Posterior cingulate gyrus (tissue), 11 donors: ENCODE measurements at places on chromosomes 2 and 18.

DNA sequence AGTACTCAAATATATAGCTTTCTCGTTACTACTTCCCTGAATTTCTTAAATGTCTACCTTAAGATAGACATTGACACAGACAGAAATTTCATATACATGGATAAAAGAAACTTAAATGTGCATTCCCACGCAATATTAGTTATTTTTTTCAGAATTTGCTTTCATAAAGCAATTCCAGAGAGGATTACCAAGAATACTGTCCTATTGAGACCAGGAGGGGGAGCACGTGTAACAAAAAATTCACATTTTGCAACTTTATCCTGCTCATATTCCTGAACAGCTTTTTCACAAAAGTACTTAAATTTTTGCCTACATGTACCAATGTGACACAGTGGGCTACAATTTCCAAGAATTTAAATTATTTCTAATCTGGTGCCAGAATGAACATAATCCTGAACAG is 30.7 kb upstream of the ERCC3 start:
- no peak for DNase-seq

DNA sequence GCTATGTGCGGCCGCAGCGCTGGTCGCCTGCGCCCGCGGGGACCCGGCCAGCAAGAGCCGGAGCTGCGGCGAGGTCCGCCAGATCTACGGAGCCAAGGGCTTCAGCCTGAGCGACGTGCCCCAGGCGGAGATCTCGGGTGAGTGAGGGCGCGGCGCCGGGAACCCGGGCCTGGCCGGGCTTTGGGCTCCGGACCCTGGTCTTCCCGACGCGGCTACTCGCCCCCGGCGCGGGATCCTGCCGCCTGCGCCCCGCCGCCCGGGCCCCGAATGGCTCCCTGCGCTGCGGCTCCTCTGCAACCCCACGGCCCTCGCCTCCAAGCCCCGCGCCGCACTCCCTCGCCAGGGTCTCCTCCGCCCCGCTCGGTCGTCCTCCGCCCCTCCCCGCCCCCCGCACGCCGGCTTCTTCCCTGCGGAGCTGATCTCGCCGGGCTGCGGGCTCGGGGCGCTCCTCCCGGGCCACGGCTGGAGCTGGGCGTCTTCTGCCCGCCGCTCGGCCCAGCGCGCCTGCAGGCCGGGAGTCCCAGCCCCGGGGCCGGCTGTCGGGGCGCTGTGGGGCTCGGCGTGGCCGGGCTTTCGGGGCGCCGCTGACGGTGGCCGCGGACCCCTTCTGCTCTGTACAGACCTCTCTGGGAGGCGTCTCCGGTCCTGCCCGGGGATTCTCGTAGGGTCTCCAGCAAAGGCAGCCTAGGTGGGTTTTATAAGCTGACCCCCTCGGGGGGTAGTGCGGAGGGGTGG is 652 bp downstream of the GPC1 start:
- DNase-seq: peak; percentile 26

- no peak for DNase-seq
These were observed 42.1 kb downstream of the ZC3H6 start for GRCh38 chr2:112317303-112318158.

GRCh38 chr2:111029181-111029927 is 91.4 kb upstream of the BCL2L11 start:
- DNase-seq: no peak

DNA sequence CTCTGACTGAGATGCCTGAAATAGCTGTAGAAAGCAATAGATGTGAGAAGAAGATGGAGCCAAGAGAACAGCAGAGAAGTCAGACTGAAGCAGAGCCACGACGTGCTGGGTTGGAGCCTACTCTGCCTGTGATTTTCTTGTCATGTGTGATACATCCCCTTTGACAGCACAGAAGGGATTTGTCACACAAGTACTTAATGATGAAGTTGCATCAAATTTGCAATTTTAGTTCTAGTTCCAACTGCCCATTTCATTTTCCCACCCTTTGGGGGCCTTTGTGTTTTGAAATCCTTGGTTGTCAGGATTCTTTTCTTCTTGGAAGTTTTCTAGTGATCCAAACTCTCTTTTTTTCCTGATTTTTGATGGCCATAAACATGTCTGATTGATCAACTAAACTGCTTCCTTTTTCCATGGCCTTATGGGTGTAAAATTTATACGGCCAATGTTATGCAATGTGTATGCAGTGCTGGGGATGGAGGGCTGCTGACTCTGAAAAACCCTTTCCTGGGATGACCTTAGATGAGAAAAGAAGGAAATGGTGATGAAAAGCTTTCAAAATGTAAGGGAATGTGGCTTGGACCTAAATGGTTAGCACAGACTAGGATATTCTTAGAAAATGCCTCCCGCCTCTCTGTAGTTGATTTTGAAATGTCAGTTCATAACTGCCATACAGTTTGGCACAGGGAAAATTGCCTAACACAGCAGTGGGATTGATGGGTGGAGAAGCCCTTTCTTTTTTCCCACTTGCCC is 9.6 kb upstream of the B3GNT2 start:
- peak; percentile 86 for DNase-seq

DNA sequence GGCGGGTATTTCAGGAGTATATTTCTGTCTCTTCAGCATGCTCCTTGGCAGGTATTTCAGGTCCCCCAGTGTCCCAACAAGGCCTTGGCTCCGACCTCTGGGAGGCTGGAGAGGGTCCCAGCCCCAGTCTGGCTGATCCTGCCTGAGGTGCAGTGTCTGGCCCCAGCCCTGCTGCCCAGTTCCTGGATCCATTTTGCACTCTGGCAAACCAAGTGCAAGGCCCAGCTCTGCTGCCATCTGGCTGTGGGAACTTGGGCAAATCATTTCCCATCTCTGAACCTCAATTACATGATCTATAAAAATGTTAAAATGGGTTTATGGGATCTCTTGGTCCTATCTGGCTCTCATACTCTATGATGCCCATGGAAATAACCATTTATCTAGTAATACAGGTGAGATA is 63.6 kb downstream of the ZBTB7C start:
- no peak for DNase-seq

GRCh38 chr2:209577376-209578357 is 153.8 kb downstream of the MAP2 start:
- DNase-seq: no peak

DNA sequence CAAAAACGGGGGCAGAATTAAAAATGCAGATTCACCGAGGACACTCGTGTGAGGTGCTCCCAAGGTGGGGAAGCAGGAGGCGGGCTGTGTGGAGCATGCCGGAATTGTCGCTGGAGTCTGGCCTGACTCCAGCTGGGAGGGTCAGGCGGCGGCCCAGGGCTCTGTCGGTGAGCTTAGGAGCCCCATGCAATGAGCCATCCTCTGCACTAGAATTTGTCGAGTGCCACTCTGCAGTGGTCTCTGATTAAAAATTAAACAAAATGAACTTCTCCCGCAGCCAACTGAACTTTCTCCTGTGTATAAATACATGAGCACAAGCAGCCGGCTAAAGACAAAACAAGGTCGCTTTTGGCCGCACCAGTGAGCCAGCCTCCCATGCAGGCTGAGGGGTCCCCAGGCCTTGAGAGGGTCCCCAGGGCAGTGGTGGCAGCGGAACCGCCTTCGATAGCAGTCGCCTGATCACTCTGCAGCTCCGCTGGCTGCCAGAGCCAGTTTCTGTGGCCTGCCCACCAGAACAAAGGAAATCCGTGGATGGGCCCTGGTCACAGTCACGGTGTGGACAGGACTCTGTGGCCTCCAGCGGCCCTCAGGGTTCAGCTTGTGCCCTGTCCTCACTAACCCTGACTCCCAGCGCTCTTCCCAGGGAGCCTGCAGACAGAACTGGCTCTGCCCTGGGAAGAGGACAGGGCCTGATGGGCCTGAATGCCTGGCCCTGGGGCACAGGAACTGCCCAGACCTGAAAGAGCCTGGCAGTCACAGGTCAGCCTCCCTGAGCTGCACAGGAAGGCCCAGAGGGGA is 201.3 kb downstream of the EIPR1 start:
- DNase-seq: no peak

DNA sequence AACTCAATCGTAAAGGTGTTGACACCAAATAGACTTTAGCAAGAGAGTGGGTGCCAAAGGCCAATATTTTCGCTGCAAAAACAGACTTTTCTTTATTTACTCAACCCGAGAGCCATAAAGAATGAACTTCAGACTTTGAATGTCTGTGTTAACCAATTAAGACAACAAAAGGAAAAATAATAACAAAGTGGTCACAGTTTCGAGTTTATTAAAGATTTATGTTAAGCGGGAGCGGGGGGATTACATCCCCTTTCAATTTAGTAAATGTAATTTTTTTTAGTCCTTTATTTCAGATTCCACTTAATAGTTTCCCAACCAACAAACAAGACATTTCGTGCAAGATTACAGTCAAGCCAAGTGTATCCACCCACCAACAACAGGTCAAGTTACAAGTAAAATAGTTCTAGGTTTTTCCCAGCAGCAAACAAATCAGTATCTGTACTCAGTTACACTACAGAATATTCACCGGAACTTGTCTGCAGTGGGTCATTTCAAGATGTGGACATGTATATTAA is 9.0 kb downstream of the CDH2 start:
- no peak for DNase-seq

DNA sequence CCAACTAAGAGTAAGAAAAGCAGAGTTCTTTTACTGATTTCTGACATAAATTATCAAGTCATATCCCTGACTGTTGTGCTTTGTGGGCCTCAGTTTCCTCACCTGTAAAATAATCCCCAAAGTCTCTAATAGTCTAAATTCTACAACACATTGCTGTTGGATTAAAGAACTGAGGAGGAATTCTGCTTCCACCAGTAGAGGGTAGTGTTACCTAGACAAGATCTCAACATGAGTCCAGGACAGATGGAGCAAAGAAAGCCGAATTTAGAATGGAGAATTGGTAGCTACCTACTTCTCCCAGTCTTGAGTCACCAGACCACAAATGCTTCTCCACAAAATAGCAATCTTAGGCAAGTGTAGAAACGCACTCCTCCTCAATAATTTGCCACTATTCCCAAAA is 462.5 kb upstream of the FSHR start:
- DNase-seq: no peak

- DNase-seq: no peak
These were observed 232.6 kb downstream of the EN1 start for GRCh38 chr2:118614841-118615271.

- DNase-seq: no peak
These were observed 437.0 kb downstream of the PARD3B start for GRCh38 chr2:204982303-204982702.

GRCh38 chr2:223076573-223076972 is 24.6 kb downstream of the KCNE4 start:
- DNase-seq: no peak

DNA sequence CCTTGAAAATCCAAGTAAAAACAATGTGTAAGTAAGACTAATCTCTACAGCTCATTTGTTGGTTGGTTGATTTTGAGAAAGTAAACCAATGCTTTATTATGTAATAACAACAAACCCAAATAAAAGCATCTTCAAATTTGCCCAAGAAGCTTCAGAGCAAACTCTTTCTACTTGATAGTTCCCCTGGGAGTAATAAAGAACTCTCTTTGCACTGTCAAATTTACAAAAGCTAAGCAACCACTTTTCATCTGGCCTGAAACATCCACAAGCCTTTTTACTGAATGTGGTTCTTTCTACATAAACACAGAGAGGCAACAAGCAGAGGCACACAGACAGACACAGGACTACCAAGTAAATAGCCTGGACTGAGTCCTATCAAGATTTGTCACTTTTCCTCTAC is 28.8 kb upstream of the CACNB4 start:
- DNase-seq: no peak

DNA sequence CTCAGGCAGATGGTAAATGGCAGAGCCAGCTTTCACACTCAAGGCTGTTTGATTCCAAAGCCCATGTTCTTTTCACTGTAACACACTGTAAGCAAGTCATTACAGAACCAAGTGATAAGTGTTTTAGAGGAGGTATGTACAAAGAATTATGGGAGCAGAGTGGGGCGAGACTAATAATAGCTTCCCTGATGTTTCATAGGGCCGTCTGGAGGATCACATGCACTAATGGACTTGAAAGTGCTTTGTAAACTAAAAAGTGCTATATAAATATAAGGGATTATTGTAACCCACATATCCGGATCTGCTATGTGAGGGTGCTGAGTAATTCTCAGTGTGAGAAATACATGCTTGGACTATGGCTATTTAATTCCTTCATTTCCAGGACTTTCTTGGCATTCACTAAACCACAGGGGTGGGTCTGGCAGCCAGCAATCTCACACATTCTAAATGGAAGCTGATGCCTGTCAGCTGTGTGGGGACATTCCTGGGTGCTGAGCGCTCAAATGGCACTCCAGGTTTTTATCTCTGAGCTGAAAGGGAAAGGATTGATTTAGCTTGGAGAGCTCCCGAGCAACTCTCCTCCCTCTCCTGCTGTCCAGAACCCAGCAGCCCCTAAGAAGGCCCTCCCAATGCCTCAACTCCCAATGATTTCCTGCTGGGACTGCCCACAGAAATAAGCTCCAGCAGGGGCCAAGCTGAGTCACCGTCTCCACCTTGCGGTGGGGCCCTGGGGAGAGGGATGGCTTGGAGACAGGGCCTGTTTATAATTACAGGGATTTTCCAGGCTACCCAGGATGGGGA is 222.8 kb downstream of the SOX11 start:
- DNase-seq: no peak

DNA sequence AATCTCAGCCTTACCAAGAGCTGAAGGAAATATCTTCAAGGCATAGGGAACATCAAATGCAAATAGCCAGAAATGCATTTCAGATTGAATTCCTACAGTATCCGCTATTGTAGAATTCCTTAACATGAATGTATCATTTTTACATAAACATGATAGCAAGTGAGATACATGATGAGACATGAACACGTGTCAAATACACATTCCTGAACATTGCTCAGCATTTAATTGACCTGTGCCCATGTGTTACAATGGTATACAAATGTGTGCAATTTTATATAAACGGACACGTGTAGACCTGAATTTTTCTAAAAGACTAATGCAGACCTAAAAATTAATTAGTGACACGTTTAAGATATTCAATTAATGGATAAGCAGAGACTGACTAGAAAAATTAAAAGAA is 133.0 kb upstream of the TLK1 start:
- DNase-seq: no peak

DNA sequence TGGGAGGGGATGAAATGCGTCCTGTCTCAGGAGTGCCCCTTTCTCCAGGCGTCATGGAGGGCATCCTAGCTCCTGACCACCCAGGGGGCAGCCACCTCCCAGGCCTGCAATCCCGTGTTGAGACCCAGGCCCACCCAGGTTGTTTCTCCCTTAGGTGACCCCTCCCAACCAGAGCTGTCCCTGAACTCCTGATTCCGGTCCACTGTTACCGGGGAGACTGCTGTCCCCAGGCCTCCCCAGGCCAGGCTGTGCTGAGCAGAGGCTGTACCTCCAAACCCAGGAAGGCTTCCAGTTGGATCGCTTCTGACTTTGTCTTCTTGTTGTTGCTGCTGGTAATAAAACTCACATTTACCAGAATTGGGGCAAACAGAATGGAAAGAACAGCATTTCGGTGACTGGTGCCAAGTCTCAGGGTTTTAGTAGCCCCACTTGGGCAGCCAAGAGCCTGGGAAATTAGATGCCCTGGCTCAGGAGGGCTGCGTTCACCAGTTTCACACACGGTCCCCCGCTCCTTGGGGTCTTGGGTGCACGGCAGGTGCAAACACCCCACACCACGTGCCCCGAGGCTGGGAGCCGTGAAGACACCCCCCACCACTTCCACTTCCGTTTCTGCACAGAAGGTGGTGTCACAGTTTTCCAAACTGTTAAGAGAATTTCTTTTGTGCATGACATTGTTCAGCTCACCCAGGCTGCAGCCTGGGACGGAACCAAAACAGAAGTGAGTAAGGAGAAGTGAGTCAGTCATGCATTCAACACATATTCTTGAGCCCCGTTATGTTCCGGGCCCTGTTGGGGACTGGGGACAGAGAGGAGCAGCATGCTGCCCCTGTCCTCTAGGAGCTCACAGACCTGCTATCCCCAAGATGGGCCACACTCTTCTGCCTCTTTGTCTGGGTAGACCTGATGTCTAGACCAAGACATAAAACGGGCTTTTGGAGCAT is 29.4 kb downstream of the ITM2C start:
- no peak for DNase-seq
